ENCODE measurements at places on chromosomes 3 and 15. TPM values are rescaled to one million over a fixed set of nuclear protein-coding genes. Genes with fewer than 3 reads are reported as not detected.

The ECE2 gene
- total RNA-seq = 0.86 TPM

The SLC12A1 gene
- 1.0 TPM for total RNA-seq

The RARB gene
- 0.22 TPM for total RNA-seq

The DPPA4 gene
- total RNA-seq = 734 TPM

The FEZF2 gene
- not detected for total RNA-seq

- no peak for DNase-seq
Observed at GRCh38 chr3:11050666-11051323, 58.2 kb downstream of the SLC6A1 start.

DNA sequence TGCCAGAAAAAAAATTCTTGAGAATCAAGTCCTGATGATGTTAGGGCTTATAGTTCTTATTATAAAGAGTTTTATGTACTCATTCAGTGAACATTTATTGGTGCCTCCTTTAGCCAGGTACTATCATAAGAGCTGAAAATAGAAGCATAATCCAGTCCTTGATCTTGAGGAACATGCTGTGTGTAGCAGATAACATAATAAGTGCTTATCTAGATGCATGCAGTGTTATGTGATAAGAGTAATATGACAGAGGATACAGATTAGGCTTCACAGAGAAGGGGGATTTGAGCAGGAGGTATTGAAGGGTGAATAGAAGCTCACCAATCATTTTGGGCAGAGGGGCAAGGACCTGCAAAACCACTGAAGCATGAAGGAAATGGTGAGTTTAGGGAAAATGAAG is 1.1 kb downstream of the CCR2 start:
- no peak for DNase-seq

- DNase-seq = no peak
Observed at GRCh38 chr3:122025296-122025695, 3.2 kb upstream of the ILDR1 start.

- no peak for DNase-seq
Observed at GRCh38 chr3:116281313-116282143, 163.8 kb downstream of the LSAMP start.

DNA sequence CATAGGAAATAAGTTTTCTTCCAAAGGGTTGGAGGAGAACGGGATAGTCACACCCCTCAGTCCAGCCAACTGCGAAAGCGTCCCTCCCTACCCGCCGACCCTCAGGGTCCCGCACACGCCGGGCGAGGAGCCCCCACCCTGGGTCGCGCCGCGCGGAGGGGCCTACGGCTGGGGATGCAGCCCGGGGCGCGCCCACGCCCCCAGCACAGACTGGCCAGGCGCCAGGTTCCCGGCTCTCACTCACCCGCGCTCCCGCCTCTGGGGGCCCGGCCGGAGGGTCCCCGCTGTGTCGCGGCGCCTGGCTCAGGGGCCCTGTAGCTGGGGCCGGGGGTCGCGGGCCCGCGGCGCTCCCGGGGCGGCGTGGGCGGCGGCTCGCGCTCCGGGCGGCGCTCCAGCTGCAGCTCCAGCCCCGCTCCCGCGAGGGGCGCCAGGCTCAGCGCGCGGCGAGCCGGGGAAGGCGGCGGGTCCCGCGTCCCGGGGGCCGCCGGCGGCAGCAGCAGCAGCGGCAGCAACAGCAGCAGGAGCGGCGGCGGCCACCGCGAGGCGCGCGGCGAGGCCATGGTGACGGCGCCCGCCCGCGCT is 375 bp downstream of the HEG1 start:
- peak; percentile 68 for DNase-seq

DNA sequence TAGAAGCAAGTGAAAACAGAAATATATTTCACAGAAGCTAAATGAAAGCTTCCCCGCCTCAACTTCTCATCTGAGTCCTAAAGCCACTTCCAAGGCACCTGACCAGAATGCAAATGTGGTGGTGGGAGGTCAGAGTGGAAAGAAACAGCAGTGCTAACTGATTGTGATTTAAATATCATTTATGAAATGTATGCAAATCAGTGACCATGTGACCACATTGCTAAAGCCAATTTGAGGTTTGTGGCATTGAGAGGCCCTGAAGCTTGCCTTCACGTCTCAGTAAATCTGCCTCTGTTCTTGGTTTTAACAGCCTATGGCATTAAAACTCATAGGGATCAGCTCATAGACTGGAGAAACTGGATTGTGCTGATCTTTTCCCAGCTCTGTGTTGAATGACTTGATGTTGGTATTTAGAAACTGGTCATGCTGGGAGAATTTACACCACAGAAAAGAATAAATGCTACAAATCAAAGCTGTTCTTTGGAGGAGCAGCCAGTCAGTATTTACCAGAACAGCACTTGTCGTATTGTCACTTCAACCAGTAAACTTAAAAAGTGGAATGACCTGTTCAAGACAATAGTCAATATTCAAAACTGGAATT is 481.4 kb upstream of the ALCAM start:
- DNase-seq = no peak

GRCh38 chr3:108564564-108564963 is 24.7 kb downstream of the CIP2A start:
- no peak for DNase-seq

- DNase-seq = no peak
Observed at GRCh38 chr15:99709243-99709986, 23.8 kb downstream of the LYSMD4 start.

DNA sequence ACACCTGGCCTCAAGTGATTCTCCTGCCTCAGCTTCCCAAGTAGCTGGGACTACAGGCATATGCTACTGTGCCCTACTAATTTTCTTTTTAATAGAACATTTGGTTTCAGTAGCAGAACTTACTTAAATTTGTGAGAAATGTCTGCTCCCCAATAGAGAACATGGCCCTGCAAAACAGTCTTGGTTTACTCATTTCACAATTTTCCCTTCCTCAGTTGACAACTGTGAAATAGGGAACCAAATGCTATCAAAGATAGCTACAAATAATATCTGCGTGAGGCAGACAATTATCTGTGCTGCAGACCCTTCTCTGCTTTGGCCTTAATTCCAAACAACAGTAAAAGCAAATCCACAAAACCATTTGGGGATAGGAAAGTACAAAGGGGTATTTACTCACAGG is 22.6 kb downstream of the METTL6 start:
- DNase-seq = no peak

GRCh38 chr3:157294491-157294890 is 134.5 kb upstream of the CCNL1 start:
- DNase-seq = no peak

- peak; percentile 52 for DNase-seq
Observed at GRCh38 chr3:172522871-172523818, at the start of gene TNFSF10. Gene TNFSF10 (minus strand): TSS chr3:172523430. CDS start chr3:172523384, 46 bp downstream.

DNA sequence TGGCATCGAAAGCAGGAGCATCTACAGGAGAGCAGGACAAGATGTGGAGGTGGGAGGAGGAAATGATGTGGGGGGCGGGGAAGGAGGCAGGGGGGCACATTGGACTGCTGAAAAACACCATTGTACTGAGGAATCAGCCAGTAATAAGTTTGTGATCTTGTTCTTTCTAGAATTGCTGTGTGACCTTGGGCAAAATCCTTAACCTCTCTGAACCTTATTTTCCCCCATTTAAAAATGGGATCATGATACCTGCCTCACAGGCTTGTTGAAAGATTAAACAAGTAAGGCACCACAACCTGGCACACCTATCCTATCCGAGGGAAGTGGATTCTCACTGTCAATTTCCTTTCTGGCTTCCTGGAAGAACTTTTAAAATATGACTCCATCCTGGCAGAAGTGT is 56.9 kb upstream of the ARRDC4 start:
- no peak for DNase-seq

- DNase-seq = no peak
Observed at GRCh38 chr3:181761906-181762305, 50.2 kb downstream of the SOX2 start.

DNA sequence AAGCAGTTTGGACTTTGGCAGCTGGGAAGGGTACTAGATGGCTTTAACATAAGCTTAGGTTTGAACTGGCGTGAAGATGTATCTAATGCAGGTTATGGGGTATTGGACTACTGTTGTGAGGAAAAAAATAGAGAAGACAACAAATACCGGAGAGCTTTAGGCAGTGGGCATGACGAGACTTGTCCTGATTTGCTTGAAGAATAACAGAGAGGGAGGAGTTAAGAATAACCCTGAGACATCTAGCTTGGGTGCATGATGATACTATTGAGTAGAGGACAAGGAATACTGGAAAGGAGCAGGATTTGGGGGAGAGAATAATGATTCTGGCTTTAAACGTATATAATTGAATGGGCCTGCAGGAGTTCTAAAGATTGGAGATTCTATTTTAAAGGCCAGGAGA is 249.5 kb upstream of the AZI2 start:
- DNase-seq = no peak

DNA sequence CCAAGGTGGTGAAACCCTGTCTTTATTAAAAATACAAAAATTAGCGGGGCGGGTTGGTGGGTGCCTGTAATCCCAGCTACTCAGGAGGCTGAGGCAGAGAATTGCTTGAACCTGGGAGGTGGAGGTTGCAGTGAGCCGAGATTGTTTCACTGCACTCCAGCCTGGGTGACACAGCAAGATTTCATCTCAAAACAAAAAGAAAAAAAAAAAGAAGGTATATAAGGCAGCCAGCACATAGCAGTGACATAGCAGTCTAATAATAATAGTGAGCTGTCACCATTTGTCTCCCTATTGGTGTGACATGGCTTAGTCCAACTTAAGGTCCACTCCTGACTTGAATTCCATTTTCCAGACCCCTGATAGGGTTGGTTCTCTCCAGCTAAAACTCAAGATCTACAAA is 8.8 kb upstream of the LACTB start:
- DNase-seq = no peak

DNA sequence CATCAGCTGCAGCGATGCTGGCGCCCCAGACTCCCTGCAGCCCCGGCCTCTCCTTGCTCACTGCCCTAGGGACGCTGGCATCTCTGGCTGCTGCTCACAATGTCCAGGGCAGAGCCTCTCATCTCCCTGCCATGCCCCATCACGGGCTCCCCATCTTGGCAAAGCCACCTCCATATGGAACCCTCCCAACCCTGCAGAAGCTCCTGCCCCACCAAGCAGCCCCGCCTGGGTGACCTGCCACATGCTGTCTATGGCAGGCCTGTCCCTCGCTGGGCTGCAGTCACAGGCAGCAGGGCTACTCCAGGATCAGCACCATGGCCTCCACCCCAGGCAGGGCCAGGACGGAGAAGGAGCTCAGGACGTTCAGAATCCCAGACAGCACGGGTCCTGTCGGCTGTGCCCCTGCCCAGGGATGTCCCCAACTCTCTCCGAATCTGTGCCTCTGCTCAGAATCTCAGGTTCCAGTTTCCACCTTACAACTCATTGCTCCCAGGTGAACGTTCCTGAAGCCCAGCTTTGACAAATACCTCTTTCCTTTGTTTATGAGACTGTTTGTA is 58.4 kb downstream of the PLXNA1 start:
- DNase-seq = no peak
